Brain microvascular endothelial cell (primary cell): ENCODE measurements at places on chromosomes 1 and 21.
A peak's percentile ranks its signal among the peaks of the same experiment; 100 is the strongest.

GRCh38 chr1:43232074-43232473, 37.7 kb upstream of the TMEM125 start:
- peak; percentile 73 for DNase-seq

GRCh38 chr21:43957128-43957571, 55.0 kb upstream of the TRAPPC10 start:
- no peak for DNase-seq

- no peak for DNase-seq
These were observed 19.5 kb downstream of the RNF115 start for GRCh38 chr1:145804235-145805045.

GRCh38 chr1:230836793-230837192, 31.5 kb downstream of the C1orf198 start:
- no peak for DNase-seq

DNA sequence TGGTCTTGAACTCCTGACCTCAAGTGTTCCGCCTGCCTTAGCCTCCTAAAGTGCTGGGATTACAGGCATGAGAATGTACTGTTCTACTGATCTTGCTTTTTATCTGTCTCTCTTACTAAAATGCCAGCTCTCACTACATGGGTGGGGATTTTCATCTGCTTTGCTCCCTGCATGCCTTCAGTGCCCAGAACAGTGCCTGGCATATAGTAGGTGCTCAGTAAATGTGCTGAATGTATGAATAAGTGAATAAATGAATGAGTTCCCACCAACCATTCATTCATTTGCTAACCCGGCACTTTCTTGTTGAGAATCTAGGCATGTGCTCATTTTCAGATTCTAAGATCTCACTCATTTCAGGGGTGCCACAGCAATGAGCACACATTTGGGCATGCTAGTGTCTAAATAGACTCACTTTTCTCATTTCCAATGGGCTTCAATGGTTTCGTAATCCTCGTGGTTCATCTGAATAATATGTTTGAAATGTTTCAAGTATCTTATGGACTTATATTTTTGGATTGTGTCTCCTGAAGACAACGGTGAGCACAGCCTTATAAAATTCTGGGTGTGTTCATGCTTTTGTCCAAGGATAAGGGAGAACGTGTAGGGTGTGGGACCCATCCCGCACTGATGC, 7.6 kb downstream of the DHRS3 start:
- DNase-seq: no peak

GRCh38 chr1:180169640-180170195, 15.0 kb downstream of the QSOX1 start:
- no peak for DNase-seq

GRCh38 chr1:22534951-22535350, 28.3 kb upstream of the EPHA8 start:
- DNase-seq: no peak

DNA sequence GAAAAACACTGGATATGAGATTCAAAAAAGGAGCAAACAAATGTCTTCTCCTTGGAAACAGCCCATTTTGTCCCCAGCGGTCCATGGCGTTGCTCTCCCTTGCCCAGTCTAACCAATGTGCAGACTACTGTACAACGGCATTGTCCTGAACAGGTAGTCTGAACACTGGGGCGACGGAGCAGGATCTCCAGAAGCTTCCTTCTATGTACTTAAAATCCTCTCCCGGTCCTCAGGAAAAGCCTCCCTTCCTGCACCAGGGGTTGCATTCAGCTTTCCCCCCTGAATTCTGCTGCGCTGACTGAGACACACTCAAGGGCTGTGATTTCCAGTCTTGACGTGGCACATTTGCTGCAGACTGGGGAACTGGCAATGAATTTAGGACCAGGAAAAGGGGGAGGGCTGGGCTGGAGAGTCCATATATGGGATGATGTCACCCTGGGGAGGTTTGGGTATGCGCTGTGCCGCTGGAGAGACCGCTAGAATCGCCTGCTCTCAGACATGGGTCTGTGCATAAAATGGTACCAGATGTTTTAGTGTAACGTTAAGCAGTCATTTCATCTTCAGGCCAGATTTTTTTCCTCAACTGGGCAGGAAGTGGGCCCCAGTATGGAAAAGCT, 275.9 kb upstream of the C1orf105 start:
- peak; percentile 93 for DNase-seq

GRCh38 chr1:247884797-247885413, 10.5 kb upstream of the OR2W3 start:
- no peak for DNase-seq

GRCh38 chr1:229344139-229344538, 1.3 kb upstream of the CCSAP start:
- DNase-seq: no peak

- no peak for DNase-seq
These were observed 992 bp upstream of the C1QA start for GRCh38 chr1:22635436-22635835.

- no peak for DNase-seq
These were observed 32.9 kb downstream of the NIBAN1 start for GRCh38 chr1:184941410-184941733.

- DNase-seq: no peak
These were observed 263.8 kb downstream of the PTPRC start for GRCh38 chr1:198902655-198903054.

DNA sequence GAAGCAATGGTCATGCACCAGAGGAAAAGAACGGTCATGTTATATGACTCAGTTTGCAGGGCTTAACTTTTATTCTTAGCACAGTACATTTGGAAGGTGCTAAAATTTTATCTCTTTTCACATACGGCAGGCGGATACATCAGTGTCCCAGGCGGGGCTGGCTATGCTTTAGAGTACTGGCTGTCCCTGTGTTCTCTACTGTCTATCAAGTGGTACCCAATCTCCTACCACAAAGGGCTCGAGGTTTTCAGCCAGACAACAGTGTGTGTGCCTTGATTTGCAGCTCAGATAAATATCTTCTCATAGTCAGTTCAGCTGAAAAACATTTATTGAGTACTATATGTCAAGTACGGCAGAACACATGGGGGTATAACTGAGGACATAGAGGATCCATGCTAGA, 65.3 kb downstream of the URB2 start:
- no peak for DNase-seq

DNA sequence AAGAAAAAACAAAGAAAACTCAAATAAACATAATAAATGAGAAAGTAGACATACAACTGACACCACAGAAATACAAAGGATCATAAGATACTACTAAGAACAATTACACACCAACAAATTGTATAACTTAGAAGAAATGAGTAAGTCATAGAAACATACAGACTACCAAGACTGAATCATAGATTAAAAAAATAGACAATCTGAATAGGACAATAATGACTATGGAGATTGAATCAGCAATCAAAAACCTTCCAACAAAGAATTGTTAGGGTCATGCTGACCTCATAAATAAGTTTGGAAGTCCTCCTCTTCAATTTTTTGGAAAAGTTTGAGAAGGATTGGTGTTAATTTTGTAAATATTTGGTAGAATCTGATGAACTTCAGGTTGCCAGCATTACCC, 159.0 kb downstream of the PTBP2 start:
- DNase-seq: no peak

DNA sequence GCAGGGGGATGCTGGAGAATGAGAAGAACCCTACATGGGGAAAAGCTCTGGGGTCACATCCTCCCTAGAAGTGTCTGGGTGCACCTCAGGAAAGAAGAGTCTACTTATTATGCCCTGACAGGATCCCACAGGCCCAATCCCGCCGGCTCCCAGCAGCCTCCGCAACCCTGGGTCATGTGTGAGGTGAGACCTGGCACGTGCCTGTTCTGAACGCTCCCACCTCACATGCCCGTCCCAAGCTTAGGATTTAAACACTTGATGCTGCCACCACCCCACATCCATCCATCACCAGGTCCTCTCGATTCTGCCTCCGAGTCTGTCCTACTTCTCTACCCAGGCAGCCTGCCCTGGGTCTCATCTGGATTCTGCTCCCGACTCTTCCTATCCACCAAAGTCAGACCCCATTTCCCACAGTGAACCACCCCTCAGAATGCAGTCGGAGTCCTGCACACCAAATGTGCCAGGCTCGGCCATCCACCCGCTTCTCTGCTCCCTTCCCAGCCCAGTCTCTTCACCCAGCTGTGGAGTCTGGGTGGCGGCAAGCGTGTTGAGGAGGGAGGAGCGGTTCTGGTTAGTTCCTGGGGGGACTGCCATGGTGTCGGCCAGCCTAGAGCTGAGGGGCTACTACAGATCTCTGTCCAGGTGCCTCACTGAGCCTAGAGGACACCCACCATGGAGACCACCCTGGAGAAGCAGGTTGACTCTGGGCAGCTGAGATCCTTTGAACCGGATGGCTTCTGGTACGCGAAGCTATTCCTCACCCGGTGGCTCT, 23.9 kb downstream of the SLC2A1 start:
- DNase-seq: no peak

- DNase-seq: no peak
These were observed 223.1 kb downstream of the CAMTA1 start for GRCh38 chr1:7008331-7008730.

DNA sequence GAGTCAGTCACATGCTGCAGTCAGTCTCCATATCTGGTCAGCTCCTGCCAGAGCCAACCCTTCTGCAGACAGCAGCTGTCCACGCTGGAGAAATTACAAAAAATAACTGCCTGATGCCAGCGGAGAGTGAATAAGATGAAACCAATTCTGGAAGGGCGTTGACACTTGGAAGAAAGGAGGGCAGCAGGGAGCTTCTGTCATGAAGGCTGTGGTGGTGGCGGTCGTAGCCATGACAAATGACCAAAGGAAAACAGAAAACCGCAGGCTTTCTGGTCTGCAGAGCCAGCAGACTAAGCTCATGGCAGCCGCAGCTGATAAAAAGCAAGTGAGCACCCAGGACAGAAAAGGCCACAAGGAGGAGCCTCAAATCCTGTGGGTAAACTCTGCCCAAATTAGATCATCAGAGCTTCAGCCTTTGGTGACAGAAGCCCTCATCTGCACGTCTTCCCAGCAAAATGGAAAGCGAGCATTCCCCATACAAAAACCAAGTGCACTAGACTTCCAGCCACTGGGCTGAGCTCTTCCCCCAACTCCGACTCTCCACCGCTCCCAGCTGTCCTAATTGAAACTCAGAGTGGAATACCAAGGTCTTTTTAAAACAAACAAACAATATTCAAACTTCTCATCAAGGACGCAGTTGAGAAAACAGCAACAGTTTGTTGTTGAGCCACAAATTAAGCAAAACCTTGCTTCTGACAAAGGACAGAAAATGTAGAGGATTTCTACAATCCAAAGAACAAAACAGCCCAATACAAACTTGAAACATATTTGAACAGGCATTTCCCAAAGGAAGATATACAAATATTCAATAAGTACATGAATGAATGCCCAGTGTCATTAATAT, 28.7 kb downstream of the RSPH1 start:
- peak; percentile 49 for DNase-seq

GRCh38 chr1:22273686-22274681, 131.1 kb upstream of the WNT4 start:
- no peak for DNase-seq

DNA sequence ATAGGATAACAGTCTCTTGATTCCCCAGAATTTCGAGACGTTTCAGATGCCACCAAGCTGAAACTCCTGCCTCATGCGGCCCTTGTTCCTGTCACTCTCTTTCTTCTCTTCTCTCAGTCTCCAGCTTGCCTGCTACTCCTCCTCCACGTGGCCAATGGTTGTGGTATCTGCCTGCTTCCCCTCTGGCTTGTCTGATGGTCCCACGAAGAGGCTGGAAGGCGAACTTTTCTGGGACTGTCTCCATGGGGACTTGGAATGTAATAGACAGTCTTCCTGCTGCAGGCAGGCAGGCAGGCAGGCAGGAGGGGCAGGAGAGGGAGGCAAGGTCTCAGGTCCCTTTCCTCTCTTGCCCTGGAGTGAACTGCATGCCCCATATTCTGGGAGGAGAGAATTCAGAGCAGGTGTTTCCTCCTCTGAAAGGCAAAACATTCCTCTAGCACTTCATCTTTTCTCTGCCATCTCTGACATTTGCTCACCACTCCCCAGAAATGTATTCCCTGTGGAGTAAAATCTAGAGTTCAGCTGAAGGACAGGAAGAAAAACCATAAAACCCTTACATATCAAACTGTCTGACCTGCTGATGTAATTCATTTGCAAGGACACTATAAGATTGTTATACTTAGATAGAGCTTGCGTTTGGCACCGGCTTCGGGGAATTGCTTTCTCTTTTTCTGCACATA, 64.1 kb upstream of the GNG12 start:
- peak; percentile 84 for DNase-seq

GRCh38 chr1:68230484-68230802, 1.9 kb downstream of the WLS start:
- no peak for DNase-seq

- DNase-seq: no peak
These were observed 12.2 kb downstream of the CDC42BPA start for GRCh38 chr1:227305894-227306626.

GRCh38 chr1:220884109-220884980, 5.1 kb downstream of the HLX start:
- peak; percentile 18 for DNase-seq

GRCh38 chr1:119926553-119926952, 30.2 kb upstream of the ADAM30 start:
- no peak for DNase-seq

DNA sequence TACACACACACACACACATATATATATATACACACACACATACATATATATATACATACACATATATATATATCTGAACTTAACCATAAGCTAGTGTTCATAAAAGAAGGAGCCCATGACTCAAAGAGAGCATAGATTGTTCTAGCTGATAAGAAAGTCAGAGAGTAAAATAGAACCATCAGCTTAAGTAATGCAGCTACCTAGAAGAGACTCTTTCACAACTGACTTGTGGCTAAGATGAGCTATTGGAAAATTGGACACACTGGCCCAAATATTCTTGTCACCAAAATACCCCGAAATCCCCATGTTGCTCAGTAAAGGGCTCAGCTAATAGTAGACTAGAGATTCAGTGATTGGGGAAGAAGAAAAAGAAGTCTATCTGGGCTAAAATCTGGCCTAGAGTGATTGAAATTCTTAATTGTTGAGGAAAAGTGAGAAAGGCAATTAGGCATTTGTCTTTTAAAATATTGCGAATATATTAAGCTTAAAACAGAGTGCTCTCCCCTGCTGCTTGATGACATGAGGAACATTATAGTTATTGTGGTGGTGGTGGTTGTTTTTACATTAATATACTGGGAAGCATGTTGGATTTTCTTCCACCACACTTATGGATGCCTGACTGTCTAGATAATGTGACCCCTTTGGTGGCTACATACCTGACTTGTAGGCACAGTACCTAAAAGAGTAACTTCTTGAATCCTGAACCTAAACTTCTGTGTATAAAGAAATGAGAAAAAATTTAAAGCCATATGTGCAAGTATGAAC, 6.3 kb downstream of the SLAMF1 start:
- no peak for DNase-seq

DNA sequence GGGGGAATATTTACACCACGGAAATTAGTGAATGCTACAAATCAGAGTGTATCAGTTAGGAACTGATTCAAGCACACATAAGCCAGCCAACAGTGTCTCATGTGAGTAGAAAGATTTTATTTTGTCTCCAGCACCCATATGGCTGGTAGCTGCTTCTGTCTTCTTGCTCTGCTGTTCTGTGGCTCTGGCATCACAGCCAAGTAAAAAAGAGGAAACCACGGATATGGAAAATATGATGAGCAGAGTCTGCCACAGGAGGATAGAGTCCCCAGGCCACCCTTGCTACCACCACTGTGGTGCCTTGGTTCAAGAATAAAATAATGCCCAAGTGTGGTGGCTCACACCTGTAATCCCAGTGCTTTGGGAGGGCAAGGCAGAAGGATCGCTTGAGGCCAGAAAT, 53.6 kb upstream of the SPOCD1 start:
- DNase-seq: no peak
